Hepatocyte (in vitro differentiated cells): ENCODE measurements at places on chromosomes 11 and 22. TPM values are rescaled to one million over a fixed set of nuclear protein-coding genes. Genes with fewer than 3 reads are reported as not detected.

GRCh38 chr11:7427733-7428132, 57.6 kb upstream of the OLFML1 start:
- no peak for DNase-seq
- H3K4me3 ChIP-seq = no peak overlapping the region
- H3K4me1 ChIP-seq = no peaks in the 10 kb centered on the region

GRCh38 chr11:70813651-70814050, 415.3 kb downstream of the CTTN start:
- no peak overlapping the region for H3K27ac ChIP-seq
- no peaks in the 10 kb centered on the region for H3K36me3 ChIP-seq
- H3K4me3 ChIP-seq = no peak overlapping the region
- H3K4me1 ChIP-seq = no peaks in the 10 kb centered on the region
- no peak for DNase-seq

- no peaks in the 10 kb centered on the region for H3K4me1 ChIP-seq
- peaks cover 5% of the 10 kb centered on the region for H3K27me3 ChIP-seq
- no peak for DNase-seq
- H3K36me3 ChIP-seq = no peaks in the 10 kb centered on the region
- H3K4me3 ChIP-seq = no peak overlapping the region
- no peak overlapping the region for H3K27ac ChIP-seq
Observed at GRCh38 chr22:27347951-27348350, 453.6 kb downstream of the MN1 start.

- no peak overlapping the region for H3K27ac ChIP-seq
- no peaks in the 10 kb centered on the region for H3K4me1 ChIP-seq
- no peaks in the 10 kb centered on the region for H3K27me3 ChIP-seq
Observed at GRCh38 chr22:19820880-19821522, 33.7 kb downstream of the GNB1L start.

- DNase-seq = no peak
- H3K36me3 ChIP-seq = no peaks in the 10 kb centered on the region
Observed at GRCh38 chr11:120215634-120216033, 4.8 kb downstream of the OAF start.

- no peaks in the 10 kb centered on the region for H3K36me3 ChIP-seq
- H3K27ac ChIP-seq = no peak overlapping the region
- H3K4me3 ChIP-seq = no peak overlapping the region
- no peaks in the 10 kb centered on the region for H3K4me1 ChIP-seq
Observed at GRCh38 chr11:99098751-99099150, 78.0 kb downstream of the CNTN5 start.

GRCh38 chr22:39236321-39237317, 8.2 kb downstream of the PDGFB start:
- no peak overlapping the region for H3K27ac ChIP-seq
- DNase-seq = no peak
- no peak overlapping the region for H3K4me3 ChIP-seq

- no peaks in the 10 kb centered on the region for H3K4me1 ChIP-seq
- no peak overlapping the region for H3K27ac ChIP-seq
Observed at GRCh38 chr11:17389211-17389956, 925 bp upstream of the KCNJ11 start.

DNA sequence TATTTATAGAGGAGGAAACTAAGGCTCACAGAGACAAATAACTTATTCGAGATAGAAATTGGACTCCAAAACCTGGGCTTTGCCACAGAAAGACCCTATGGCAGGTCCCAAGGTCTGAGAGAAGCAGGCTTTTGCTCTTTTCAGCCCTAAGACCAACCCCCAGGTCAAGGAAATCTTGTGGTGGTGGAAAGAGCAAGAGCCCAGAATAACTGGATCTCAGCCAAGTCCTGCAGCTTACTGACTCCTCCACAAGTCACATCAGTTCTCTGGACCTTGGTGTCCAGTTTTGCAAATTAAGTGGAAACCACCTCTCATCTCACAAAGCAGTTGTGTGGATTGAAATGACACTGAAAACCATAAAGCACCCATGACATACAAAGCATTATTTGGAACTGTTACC, 122.2 kb downstream of the C11orf58 start:
- DNase-seq = no peak
- H3K4me3 ChIP-seq = no peak overlapping the region
- no peaks in the 10 kb centered on the region for H3K27me3 ChIP-seq
- H3K36me3 ChIP-seq = no peaks in the 10 kb centered on the region
- peaks cover 6% of the 10 kb centered on the region for H3K4me1 ChIP-seq
- no peak overlapping the region for H3K27ac ChIP-seq

The DCDC1 gene
- 1.9 and 2.4 TPM in 2 replicates for total RNA-seq

The KRTAP5-7 gene
- 0.12 TPM in 1 of 2 replicates, not detected in the other for total RNA-seq

The GAL3ST1 gene
- total RNA-seq = 11.4 and 13.0 TPM in 2 replicates

The PATE2 gene
- total RNA-seq = not detected in 2 replicates

The SLC22A12 gene
- not detected in 2 replicates for total RNA-seq

The KCTD14 gene
- total RNA-seq = 6.0 TPM in 2 replicates

The OR8D4 gene
- 0.90 and 1.1 TPM in 2 replicates for total RNA-seq

The LRRC74B gene
- 0.20 TPM in 1 of 2 replicates, not detected in the other for total RNA-seq

The KCNK4 gene
- not detected in 2 replicates for total RNA-seq

The KIRREL3 gene
- 0.33 TPM in 1 of 2 replicates, not detected in the other for total RNA-seq

The PDGFD gene
- total RNA-seq = 25.6 and 29.6 TPM in 2 replicates

The PRR33 gene
- total RNA-seq = not detected in 2 replicates
